Foreskin keratinocyte (primary cell): ENCODE measurements at places on chromosomes 1 and 21. TPM values are rescaled to one million over a fixed set of nuclear protein-coding genes. Genes with fewer than 3 reads are reported as not detected.

LRRC7 gene
- polyA plus RNA-seq, result not detected in 2 replicates

SLC1A7 gene
- not detected in 2 replicates for polyA plus RNA-seq

C1orf53 gene
- 3.1 and 3.5 TPM in 2 replicates for polyA plus RNA-seq

PTAFR gene
- polyA plus RNA-seq, result 3.5 and 3.9 TPM in 2 replicates

RABGAP1L gene
- polyA plus RNA-seq, result 3.9 and 4.0 TPM in 2 replicates

NAXE gene
- 142 and 149 TPM in 2 replicates for polyA plus RNA-seq

SERTAD4 gene
- polyA plus RNA-seq, result 2.8 and 4.7 TPM in 2 replicates

SLC44A3 gene
- 2.1 and 2.8 TPM in 2 replicates for polyA plus RNA-seq

RIMKLA gene
- not detected in 2 replicates for polyA plus RNA-seq

MFAP2 gene
- polyA plus RNA-seq, result 71.6 and 111 TPM in 2 replicates

IVL gene
- polyA plus RNA-seq, result 1.5 and 2.6 TPM in 2 replicates

MNDA gene
- not detected in 2 replicates for polyA plus RNA-seq

OLIG1 gene
- polyA plus RNA-seq, result not detected in 2 replicates

OR2L13 gene
- not detected in 2 replicates for polyA plus RNA-seq

ELF3 gene
- 0.04 TPM in 1 of 2 replicates, not detected in the other for polyA plus RNA-seq
